Kidney (tissue), 22 donors: ENCODE measurements at places on chromosomes 3 and 15. TPM values are rescaled to one million over a fixed set of nuclear protein-coding genes. Genes with fewer than 3 reads are reported as not detected.
A peak's percentile ranks its signal among the peaks of the same experiment; 100 is the strongest.

The TIGIT gene
- total RNA-seq: 2.7 TPM

The ACP3 gene
- total RNA-seq: 67.8 TPM

The FOXB1 gene
- total RNA-seq: not detected

The STT3B gene
- 89.9 TPM for total RNA-seq

The TLR9 gene
- 0.94 TPM for total RNA-seq

The TMEM212 gene
- not detected for total RNA-seq

The COL8A1 gene
- 24.2 TPM for total RNA-seq

The EFCC1 gene
- total RNA-seq: 3.7 TPM

The CCR9 gene
- 0.22 TPM for total RNA-seq

The ACOX2 gene
- 18.6 TPM for total RNA-seq

DNA sequence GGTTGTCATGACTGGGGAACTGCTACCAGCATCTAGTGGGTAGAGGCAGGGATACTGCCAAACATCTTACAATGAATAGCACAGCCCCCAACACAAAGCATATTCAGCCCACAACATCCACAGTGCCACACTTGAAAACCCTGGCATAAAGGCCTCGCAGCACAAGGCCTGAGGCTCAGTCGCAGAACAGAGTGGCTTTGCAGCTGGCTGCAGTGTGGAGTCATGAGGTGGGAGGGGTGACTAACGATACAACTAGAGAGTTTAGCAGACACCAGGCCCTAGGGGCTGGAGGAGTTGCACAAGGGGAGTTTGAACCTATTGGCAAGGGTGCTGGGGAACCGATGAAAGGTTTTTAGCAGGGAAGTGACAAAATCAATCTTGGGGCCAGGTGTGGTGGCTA, 32.1 kb downstream of the GRK7 start:
- DNase-seq: no peak

DNA sequence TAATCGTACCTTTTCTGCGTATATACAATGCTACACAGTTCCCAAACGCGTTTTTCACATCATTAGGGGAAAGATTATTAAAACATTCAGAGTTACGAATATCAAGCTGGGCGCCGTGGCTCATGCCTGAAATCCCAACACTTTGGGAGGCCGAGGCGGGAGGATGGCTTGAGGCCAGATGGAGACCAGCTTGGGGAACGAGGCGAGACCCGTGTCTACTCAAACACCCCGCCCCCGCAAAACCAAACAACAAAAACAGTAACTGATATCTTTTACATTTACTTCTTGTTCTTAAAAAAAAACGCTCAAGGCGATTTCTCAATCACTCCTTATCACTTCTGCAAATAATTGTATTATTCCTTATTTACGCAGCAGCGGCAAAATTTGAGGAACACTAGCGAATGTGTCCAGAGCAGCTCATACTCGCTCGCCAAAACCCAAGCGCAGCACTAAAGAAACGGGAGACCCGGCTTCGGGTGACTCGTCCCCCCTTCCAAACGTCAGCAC, 1.2 kb downstream of the ZBTB11 start:
- peak; percentile 79 for DNase-seq

DNA sequence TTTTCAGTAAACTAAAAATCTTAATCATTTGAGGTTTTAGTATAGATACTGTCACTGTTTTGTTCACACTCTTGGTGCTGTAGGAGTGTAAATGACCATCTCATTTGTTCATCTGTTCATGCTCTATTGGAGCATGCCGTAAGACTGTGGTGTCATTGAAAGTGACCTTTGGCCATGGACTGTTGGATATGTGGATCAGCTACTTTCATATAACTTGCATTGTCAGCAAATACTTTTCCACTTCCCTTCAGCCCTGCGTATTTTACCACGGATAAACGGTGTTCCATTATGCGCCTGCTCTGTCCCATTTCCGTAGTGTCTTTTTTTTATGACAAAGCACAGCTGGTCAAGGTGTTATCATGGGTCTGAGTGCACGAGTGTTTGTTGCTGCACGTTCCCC, 32.6 kb upstream of the SENP5 start:
- peak; percentile 51 for DNase-seq

GRCh38 chr3:192013110-192013509, 552.1 kb downstream of the PYDC2 start:
- no peak for DNase-seq

- no peak for DNase-seq
Measured at GRCh38 chr3:164832216-164832615, 246.1 kb downstream of the SI start.

DNA sequence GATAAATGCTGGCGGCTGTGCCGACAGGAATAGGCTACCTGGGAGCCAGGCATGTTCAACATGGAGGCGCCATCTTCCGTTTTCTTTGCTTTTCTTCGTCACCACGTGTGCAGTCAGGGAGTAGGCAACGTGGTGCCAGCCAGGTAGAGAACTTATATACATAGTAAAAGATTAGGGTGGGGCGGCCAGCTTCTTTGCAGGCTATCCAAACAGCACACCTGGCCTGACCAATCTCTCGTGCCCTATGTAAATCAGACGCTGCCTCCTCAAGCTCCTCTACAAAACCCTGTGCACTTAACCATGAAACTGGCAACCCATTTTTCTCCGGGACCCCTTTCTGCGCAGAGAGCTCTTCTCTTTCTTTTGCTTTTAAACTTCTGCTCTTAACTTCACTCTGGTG, 28.6 kb upstream of the OR5K4 start:
- DNase-seq: no peak

- DNase-seq: peak; percentile 18
Measured at GRCh38 chr3:37170060-37170459, 4.3 kb downstream of the LRRFIP2 start.

DNA sequence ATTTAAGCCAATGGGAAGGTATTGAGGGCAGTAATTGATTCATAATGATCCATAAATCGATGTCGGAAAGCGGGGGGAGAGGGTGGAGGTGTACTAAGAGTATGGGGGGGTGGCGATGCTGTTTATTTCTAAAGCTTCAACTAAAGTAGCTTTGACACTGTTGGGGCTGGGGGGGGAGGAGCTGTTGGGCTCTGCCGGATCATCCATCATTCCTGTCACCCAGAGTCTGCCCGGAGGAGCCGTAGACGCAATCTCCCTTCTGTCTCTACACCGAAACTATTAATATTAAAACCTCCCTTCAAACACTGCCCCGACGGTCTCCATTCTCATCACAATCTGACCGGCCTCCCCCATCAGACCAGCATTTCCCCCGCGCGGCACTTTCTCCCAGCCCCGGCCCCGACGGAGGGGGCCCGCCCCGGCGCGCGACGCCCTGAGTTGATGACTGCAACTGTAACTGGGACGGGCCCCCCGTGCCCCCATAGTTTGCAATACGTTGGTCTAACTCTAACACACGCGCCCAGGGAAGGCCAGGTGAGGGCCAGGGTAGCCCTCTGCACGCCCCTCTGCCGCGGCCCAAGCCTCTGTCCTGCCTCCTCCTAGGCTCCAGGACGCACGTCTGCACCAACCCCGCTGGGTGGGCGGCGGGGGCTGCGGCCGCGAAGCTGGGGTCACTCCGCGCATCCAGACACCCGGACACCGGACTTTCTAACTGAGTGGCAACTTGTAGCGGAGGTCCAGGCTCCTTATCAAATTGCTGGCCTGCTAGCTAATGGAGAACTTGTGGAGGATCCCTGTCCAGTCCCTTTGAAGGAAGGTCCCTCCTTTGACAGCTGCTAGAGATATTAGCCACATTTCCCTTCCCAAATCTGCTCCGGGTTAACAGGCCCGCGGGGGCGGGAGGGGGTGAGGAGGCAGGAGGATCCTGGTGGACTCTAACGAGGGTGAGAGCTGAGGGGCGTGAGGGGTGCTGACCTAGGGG, 212.0 kb downstream of the MEIS2 start:
- peak; percentile 74 for DNase-seq

DNA sequence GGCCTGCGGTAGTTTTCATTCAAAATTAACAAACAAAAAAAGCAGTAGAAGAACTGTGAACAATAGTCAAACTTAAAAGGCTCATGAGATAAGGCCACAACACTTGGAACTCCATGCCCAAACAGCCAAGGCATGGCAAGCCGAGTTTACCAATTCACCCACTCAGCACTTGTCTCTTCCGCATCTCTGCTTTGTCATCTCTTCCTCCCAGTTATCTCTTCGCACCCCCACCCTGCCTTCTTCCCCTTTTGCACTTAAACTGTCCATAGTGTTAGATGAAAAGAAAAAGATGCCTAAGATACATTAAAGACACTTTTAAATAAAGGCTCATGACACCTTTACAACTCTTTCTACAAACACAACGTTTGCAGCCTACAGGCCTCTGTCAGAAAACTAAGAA, 11.1 kb downstream of the TLE3 start:
- DNase-seq: no peak

GRCh38 chr3:30290479-30290878, 315.9 kb upstream of the TGFBR2 start:
- DNase-seq: peak; percentile 46

DNA sequence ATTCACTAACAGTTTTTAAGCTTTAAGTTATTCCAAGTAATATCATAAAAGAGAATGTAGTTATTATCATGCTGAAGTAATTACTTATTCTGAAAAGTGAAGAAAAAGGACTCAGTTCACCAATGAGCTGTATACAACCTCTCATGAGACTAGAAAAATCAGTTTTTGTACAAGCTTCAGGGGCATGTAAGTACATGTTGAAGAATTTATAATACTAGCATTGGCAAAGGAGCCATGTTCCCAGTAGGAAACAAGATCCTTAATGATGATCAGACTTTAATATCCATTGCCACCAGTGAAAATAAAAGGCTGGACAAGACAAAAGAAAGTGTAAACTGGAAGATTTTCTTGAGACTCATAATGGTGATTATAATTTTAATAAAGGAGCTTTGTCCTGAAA, 532.8 kb downstream of the PLOD2 start:
- DNase-seq: no peak

- no peak for DNase-seq
Measured at GRCh38 chr15:90967206-90967605, 12.5 kb downstream of the RCCD1 start.

- peak; percentile 50 for DNase-seq
Measured at GRCh38 chr3:7707187-7707586, 794.4 kb upstream of the LMCD1 start.

GRCh38 chr3:128556907-128557306, 63.9 kb upstream of the GATA2 start:
- peak; percentile 35 for DNase-seq

- no peak for DNase-seq
Measured at GRCh38 chr15:59169251-59169708, 37.4 kb upstream of the LDHAL6B start.

DNA sequence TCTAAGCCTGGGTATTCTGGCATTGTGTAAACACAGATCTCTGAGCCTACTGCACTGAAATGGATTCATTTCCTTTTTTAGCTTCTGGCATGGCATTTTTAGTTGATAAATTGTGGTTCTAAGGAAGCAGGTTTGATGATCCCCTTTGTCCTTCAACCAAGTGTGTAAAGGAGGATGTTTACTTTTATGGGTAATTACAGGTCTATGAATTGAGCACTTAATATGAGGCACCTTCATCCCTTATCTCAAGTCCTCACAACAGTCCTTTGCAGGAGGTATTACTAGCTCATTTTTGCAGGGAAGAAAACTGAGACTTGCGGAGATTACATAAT, 30.8 kb upstream of the ZBTB38 start:
- no peak for DNase-seq

- DNase-seq: no peak
Measured at GRCh38 chr3:31086148-31086547, 191.7 kb upstream of the GADL1 start.

DNA sequence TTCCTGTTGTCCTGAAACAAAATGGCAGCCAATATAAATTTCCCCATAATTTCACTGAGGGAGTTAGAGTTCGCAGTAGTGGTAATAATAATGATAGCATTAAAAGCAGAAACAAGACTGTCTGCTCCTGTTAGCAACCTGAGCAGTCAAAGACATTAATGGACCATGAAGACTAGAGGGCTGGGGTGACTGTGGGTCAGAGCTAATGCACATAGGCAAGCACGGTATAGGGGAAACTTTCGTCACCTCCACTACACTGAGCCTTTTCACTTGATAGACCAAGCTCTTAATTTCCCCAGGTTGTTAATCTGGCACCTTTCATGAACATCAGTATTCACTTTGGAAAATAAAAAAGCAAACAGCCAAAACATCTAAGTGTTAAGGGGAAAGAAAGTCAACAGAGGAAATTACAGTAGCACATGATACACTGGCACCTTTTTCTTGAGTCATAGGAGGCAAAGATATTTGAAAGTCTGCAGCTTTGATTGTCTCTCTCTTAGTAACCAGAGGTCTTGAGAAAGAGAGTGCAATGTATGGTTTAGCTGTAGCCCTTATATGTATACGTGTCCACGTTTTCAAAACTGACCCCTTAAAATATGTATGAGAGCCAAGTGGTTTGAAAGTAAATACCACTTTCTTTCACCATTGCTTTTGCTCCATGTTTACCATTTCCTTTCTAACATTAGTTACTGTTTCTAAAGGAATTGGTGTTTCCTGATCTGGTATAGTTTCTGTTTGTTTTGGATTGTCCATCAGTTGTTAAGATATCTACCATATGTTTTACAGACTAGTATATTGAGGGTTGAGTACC, 104.8 kb downstream of the FILIP1L start:
- peak; percentile 45 for DNase-seq

DNA sequence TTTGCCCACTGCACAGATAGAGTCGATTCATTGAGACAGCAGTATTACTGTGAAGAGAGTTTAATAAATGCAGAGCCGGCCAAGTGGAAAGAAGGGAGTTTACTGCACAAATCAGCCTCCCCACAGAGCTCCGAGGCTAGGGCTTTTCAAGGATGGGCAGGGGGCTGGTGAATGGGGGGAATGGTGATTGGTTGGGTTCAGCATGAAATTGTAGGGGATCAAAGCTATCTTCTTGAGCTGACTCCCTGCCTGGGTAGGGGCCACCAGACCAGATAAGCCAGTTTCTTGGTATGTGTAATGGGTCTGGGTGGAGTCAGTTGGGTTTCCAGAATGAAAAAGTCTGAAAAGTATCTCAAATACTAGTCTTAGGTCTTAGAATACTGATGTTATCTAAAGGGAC, 66.6 kb downstream of the SYNPR start:
- no peak for DNase-seq

DNA sequence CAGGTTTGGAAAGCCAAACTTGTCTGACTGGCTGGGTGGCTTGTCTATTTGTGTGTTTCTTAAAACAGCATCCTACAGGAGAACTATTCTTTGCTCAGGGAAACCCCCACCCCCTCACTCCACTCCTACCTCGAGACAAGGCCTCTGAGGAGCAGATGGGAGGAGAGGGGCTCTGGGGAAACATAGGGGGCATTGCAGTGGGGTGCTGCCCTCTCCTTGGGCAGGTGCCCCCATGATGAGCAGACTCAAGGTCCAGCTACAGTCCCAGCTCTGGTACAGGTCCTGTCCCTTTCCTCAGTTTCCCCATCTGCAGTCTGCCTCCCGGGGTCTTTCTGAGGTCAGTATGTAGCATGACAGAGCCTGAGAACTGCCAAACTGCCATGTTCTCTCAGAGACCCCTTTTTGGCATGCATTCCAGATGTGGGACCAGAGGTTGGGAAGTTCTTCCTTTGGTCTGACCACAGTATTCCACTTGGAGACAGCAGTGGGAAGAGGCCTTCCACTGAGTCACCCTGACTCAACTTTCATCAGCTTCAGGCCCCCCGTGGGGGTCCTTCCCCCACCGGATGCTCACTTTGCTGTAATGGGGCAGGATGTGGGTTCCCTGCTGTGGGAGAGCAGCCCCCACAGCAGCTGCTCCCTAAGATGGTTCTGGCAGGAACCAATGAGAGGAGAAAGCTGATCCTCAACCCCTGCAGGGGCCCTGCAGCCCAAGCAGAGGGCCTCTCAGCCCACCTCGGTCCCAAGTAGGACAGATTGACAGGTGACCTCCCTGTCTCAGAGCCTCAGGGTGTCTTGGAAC, 32.3 kb upstream of the CYP11A1 start:
- no peak for DNase-seq
